Hair follicular keratinocyte (primary cell): ENCODE measurements at places on chromosomes 2 and 18. TPM values are rescaled to one million over a fixed set of nuclear protein-coding genes. Genes with fewer than 3 reads are reported as not detected.

TXNDC2 gene
- 0.34 TPM in 1 of 2 replicates, not detected in the other for total RNA-seq

STAT4 gene
- total RNA-seq: 1.0 and 4.5 TPM in 2 replicates

VRK2 gene
- total RNA-seq: 19.6 and 31.6 TPM in 2 replicates

HOXD3 gene
- total RNA-seq: not detected in 2 replicates

CROCC2 gene
- total RNA-seq: not detected in 2 replicates

ACTG2 gene
- total RNA-seq: 0.15 TPM in 1 of 2 replicates, not detected in the other

SLC66A3 gene
- total RNA-seq: 20.0 and 35.7 TPM in 2 replicates

RASGRP3 gene
- total RNA-seq: not detected in 2 replicates

NFATC1 gene
- total RNA-seq: 5.3 and 6.3 TPM in 2 replicates

TEX44 gene
- not detected in 2 replicates for total RNA-seq

TMEM17 gene
- 2.9 and 5.5 TPM in 2 replicates for total RNA-seq

SNORC gene
- 0.04 and 1.2 TPM in 2 replicates for total RNA-seq

DSEL gene
- 1.6 and 2.2 TPM in 2 replicates for total RNA-seq

GALNT14 gene
- total RNA-seq: 33.7 and 34.3 TPM in 2 replicates

MEIS1 gene
- 4.7 and 7.6 TPM in 2 replicates for total RNA-seq

CRYGC gene
- not detected in 2 replicates for total RNA-seq

SERPINB11 gene
- total RNA-seq: not detected in 2 replicates

OXER1 gene
- total RNA-seq: not detected in 2 replicates

PARD6G gene
- total RNA-seq: 29.0 and 32.2 TPM in 2 replicates

TBR1 gene
- not detected in 2 replicates for total RNA-seq

INHBB gene
- not detected in 2 replicates for total RNA-seq

DYSF gene
- total RNA-seq: 0.57 and 1.3 TPM in 2 replicates

PMAIP1 gene
- total RNA-seq: 14.9 and 16.2 TPM in 2 replicates

SP140 gene
- not detected in 2 replicates for total RNA-seq

DUSP2 gene
- total RNA-seq: 14.1 and 14.2 TPM in 2 replicates

SLC5A7 gene
- not detected in 2 replicates for total RNA-seq

ERLEC1 gene
- total RNA-seq: 53.3 and 60.8 TPM in 2 replicates

ACP1 gene
- 79.7 and 83.0 TPM in 2 replicates for total RNA-seq

GPR55 gene
- not detected in 2 replicates for total RNA-seq
